ENCODE measurements at places on chromosomes 3 and 15. TPM values are rescaled to one million over a fixed set of nuclear protein-coding genes. Genes with fewer than 3 reads are reported as not detected.

DNA sequence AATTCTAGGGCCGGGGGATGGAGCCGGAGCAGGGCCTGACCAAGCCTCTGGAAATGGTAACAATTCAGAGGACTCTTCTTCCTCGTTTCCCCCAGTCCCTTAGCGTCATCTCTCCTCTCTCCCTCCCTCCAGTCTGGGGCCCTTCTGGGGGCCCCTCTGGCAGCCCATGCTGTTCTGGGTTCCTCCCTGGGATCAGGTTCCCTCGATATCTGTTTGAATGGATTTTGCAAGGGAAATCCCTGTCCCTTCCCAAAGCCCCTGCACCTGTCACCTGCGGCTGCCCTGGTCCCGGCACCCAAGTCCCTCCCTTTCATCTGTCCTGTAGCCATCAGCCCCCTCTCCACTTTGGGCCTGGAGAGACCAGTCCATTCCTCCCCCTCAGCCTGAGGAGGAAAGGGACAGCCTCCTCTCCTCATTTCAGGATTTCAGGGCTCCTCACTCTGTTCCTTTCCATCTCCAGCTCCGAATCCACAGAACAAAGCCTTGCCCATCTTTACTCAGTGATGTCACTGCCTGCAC lies 1.7 kb upstream of the PLCB2 start:
- no peak for DNase-seq

- DNase-seq = no peak
These were observed 11.0 kb upstream of the C3orf49 start for GRCh38 chr3:63807961-63808565.

GRCh38 chr3:54857343-54857742 lies 70.5 kb downstream of the LRTM1 start:
- DNase-seq = no peak

- no peak for DNase-seq
These were observed 374.1 kb downstream of the EFHB start for GRCh38 chr3:19559724-19560442.

GRCh38 chr3:32544894-32545293 lies 25.8 kb downstream of the DYNC1LI1 start:
- DNase-seq = no peak

CLDN11 gene
- total RNA-seq = 4.3 TPM

SAMMSON gene
- total RNA-seq = not detected

GRCh38 chr15:64213646-64214045 lies 50.8 kb upstream of the PPIB start:
- DNase-seq = no peak

GRCh38 chr3:11606865-11607440 lies 36.8 kb downstream of the VGLL4 start:
- DNase-seq = no peak

DNA sequence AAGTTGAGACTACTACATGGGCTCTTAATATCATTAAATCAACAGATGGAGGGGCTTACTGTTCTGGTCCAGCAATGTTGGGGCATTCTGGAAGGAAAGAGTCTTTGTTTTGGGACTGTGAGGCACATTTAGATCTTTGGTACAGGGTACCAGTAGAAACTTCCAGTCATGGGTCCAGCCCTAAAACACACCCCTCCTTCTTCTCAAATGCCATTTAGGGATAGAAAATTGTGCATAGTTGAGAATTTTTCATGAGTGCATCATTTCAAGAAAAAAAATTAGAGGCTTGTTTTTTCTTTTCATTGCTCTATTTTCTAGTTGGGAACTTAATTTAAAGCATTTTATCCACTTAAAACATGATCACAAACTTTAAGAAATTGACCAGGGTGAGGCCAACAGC lies 4.1 kb upstream of the RTP1 start:
- no peak for DNase-seq

SAMD7 gene
- total RNA-seq = not detected

EPHA3 gene
- total RNA-seq = 1.0 TPM

STT3B gene
- total RNA-seq = 113 TPM

IL17RB gene
- 10.9 TPM for total RNA-seq

CHRM5 gene
- not detected for total RNA-seq

GRCh38 chr3:143090486-143090885 lies 29.1 kb upstream of the CHST2 start:
- DNase-seq = no peak

DNA sequence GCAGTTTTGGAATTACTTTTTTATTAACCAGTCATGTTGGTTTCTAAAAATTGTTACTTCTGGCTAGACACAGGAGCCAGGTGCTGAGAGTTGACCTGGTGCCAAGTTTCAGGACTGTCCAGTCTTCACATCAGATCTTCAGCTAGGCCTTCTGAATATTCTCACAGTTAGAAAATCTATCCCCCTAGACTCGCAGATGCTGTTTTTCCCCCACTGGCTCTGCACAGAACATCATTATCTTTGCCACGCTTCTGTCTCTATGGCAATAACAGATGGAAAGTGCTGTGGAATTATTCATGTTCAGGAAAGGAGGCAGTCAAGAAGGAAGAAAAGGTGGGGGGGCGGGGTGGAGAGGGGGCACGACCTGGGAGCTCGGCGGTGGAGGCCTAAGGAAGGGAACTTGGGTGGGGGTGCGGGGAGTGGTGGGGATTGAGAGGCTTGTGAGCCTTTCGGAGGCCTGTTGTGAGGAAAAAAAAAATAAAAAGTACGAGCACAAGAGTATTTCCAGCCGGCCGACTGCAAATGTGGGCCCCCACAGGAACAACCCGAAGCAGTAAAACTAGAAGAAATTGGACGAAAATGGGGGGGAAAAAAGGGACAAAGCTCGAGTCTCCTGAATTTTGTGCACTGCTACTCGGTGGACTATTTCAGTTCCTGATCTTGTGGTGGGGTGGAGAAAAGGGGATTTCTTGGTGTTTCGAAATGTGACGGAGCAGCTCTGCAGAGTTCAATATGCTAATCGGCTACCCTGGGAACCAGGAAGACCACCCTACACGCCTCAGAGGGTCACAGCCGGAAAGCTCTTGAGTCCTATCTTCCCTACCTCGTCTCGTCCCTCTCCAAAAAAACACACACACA lies 1.5 kb upstream of the SKIL start:
- peak; percentile 48 for DNase-seq

DNA sequence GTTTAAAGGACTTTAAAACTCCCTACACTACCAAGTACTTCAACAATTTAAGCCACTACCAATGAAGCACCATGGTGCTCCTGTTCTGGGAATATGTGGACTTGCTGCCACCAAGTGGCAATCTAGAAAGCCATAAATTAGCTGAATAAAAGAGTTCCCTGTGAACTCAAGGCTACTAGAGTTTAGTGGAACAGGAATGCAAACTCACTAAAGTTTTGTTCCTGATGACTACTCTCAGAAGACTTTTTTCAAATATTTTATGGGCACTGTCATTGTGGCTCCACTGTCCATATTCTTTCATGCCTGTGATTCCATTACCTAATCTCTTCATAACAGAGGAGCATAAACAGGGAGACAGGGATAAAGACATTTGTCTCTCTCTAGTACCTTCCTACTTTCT lies 63.9 kb downstream of the TMCC1 start:
- peak; percentile 29 for DNase-seq

GRCh38 chr3:117146571-117146970 lies 437.0 kb downstream of the TUSC7 start:
- no peak for DNase-seq

CNTN3 gene
- 8.4 TPM for total RNA-seq

DNA sequence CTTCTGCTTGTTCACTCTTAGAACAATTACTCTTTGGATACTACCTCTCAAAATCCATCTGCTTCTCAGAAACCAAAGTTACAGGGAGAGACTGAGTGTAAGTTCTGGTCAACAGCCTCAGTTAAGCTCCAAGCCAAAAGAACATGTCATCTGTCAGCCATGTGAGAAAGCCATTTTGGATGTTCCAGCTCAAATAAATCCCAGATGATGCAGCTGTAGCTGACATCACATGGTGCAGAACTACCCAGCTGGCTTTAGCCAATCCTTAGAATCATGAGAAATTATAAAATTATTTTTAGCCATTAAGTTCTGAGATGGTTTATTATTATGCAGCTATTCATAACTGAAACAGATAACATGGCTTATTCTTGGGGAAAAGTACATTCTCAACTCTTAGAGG lies 696.0 kb downstream of the ZNF385D start:
- DNase-seq = no peak

GRCh38 chr3:24591661-24592555 lies 97.3 kb upstream of the THRB start:
- DNase-seq = no peak

GRCh38 chr3:53030619-53031449 lies 15.0 kb downstream of the SFMBT1 start:
- DNase-seq = peak; percentile 41

TGM4 gene
- total RNA-seq = not detected

SPSB4 gene
- not detected for total RNA-seq

GRCh38 chr3:183504597-183504996 lies 50.9 kb downstream of the KLHL6 start:
- DNase-seq = no peak

IL17RC gene
- 33.4 TPM for total RNA-seq

ANAPC13 gene
- 34.1 TPM for total RNA-seq

CCDC191 gene
- total RNA-seq = 4.0 TPM

GRCh38 chr3:174822320-174822719 lies 36.8 kb upstream of the NAALADL2 start:
- DNase-seq = no peak

GRCh38 chr15:22904736-22905135 lies 66.3 kb downstream of the NIPA2 start:
- DNase-seq = no peak

DNA sequence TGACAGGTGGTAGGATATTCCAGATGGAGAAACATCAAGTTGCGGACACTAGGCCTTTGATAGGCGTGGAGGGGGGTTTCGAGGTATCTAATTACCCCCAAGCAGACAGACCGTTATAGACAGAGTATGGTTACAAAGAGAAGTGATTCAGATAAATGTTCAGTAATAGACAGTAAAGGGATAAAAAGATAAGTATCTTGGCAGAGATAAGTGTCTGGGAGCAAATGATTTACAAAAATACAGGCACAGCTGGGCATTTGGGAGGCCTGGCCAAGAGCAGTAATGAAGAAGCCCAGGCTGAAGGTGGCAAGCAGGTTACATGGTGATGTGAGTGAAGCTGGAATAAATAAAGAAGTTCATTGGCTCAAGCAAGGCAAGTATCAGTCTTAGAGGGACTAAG lies 659 bp upstream of the MYH15 start:
- no peak for DNase-seq

GRCh38 chr3:57689367-57690053 lies 3.4 kb downstream of the DENND6A start:
- no peak for DNase-seq

GPR87 gene
- not detected for total RNA-seq

GRCh38 chr3:41684797-41685735 lies 276.8 kb downstream of the ULK4 start:
- DNase-seq = no peak

ITGA11 gene
- total RNA-seq = 1.4 TPM

ZDHHC19 gene
- total RNA-seq = not detected

Data from left colon (tissue), 2 donors.